ENCODE measurements at places on chromosomes 6 and 20. TPM values are rescaled to one million over a fixed set of nuclear protein-coding genes. Genes with fewer than 3 reads are reported as not detected.

OR2H2 gene
- total RNA-seq: not detected

DNA sequence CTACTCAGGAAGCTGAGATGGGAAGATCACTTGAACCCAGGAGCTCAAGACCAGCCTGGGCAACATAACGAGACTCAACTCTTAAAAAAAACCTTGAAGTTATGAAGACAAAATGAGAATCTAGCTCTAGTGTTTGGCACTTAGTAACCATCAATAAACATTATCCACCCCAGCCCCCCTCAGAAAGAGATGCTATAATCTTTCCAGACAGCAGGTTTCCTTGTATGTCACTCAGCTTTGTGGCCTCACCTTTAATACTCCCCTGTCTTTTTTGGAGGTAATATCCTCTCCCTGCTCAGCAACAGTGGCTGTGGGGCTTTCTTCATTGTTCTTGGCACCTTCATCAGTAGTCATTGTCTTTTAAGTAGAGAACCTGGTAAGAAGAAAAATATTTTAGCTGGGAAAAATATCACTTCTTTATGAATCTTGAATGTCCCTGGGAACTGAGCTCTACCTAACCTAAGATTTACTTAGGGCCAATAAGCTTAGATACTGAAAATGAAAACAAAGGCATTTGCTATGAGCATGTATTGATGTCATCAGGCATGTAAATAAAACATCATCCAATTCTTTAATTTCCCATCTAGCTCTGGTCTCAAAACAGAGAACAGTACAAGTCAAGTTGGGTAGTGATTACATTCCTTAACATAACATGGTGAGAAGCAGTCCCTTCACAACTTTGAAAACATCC lies 46.1 kb downstream of the FKBP5 start:
- no peak overlapping the region for H3K27ac ChIP-seq
- peaks cover 22% of the 10 kb centered on the region for H3K4me1 ChIP-seq
- H3K27me3 ChIP-seq: no peaks in the 10 kb centered on the region
- no peak for DNase-seq
- H3K4me3 ChIP-seq: no peak overlapping the region
- H3K36me3 ChIP-seq: peaks cover 32% of the 10 kb centered on the region

- no peaks in the 10 kb centered on the region for H3K27me3 ChIP-seq
- H3K4me3 ChIP-seq: no peak overlapping the region
- H3K36me3 ChIP-seq: peaks cover 10% of the 10 kb centered on the region
- H3K27ac ChIP-seq: peak overlapping the region; percentile 43
- H3K4me1 ChIP-seq: peaks cover 50% of the 10 kb centered on the region
- no peak for DNase-seq
Measured at GRCh38 chr6:161228921-161229591, 44.8 kb downstream of the AGPAT4 start.

DNA sequence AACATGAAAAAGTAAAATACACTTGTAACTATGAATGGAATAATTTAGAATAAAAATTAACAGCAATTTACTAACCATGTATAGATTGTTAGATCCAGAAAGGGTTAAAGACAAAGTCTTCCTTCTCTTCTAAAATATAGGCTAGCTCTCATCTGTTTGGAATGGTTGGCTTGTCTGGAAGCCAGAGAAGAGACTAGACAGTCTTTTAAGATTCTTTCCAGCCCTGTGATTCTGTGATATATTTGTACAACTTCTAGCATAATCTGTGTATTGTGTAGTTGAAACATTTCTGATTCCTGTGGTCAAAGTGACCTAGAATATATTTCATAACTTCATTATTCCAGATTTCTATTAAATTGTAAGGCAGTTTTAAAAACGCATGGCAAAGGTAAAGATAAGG lies 196.6 kb downstream of the UST start:
- no peaks in the 10 kb centered on the region for H3K27me3 ChIP-seq
- DNase-seq: no peak
- no peak overlapping the region for H3K4me3 ChIP-seq
- peaks cover 5% of the 10 kb centered on the region for H3K4me1 ChIP-seq

Data from activated CD8-positive, alpha-beta memory T cell treated with anti-CD3 and anti-CD28 coated beads, Interleukin-2, amount 10 ng/mL, durations not matched to agents 7 days and 5 days (primary cell).